Stimulated activated CD8-positive, alpha-beta memory T cell treated with anti-CD3 and anti-CD28 coated beads, Interleukin-4, amount 100 ng/mL, for 1 hour (primary cell): ENCODE measurements at places on chromosomes 7 and 10.

- DNase-seq = no peak
Measured at GRCh38 chr7:108330227-108330626, 126.0 kb downstream of the NRCAM start.

DNA sequence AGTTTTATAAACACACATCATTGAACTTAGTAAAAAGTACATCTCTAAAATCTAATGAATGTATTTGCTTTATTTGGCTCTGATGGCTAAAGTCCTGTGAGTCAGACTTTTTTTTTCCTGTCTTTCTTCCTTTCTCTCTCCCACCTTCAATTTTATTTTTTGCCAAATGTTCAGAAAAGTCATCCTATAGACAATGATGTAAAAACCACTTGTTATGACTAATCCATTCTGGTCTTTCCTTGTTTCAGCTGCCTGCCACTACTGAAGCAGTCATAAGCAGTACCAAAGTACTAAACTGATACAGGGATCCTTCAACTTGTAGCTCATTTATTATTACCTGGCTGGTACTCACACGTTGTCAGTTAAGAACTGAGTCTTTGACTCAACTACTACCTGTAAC, 23.9 kb downstream of the HECTD2 start:
- DNase-seq = no peak

DNA sequence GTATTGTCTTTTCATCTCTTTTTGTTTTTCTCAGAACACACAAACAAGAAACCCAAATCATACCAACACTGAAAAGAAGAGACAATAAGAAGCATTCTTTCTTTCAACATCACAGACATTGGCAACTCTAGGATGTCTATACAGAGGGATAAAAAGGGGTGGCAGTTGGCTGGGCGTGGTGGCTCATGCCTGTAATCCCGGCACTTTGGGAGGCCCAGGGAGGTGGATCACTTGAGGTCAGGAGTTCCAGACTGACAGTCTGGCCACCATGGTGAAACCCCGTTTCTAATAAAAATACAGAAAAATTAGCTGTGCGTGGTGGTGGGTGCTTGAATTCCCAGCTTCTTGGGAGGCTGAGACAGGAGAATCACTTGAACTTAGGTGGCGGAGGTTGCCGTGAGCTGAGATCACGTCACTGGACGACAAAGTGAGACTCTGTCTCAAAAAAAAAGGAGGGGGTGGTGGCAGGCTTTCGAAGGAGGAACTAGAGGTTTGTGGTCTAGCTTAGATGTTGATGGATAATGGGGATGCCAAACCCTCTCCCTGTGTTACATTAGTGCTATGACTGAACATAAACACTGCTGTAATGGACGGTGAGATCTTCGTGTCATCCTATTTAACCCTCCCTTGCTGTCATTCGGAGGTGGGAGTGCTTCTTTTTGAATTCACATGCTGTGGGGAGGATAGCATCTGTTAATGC, 9.4 kb downstream of the CNNM2 start:
- DNase-seq = no peak

DNA sequence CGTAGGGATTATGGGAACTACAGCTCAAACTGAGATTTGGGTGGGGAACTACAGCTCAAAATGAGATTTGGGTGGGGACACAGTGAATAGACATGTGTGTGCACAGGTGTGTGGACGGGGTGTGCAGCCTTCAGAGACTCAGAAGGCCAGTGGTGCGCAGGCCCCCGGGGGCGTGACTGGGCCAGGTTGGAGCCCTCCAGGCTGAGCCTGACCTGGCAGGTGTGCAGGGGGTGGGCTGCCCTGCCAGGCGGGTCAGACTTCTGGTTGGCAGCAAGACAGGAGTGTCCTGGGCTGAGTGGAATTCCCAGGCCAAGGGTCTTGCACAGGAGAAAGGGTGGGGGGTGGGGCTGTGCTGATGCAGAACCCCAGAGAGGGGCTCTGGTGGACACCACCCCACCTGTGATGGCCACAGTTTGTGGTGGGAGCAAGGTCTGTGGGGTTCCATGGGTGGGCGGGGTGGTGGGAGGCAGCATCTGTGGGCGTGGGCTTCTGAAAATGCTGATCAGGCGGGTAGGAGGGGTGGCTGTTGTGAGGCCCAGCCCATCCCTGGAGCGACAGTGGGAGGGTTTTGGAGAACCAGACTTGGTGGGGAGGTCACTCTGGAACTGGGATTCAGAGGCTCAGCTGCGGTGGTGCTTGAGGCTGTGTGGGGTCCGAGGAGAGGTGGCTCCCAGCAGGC, 29.3 kb upstream of the PSMG3 start:
- no peak for DNase-seq

DNA sequence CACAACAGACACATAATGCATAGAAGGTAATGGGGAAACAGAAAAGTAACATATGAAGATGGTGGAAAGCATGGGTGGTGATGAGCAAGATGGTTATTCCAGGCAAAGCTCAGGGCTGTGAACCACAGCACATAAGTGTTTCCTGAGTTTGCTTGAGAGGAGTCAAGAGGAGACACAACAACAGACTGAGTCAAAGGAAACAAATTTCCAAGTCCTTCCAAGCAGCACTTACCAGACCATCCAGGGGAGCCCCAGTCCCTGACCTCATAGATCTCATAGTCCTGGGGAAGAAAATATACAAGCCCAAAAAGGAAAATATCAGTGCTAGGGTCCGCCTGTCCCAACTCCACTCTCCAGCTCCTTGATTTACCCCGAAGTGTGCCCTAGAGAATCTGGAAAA, 216.6 kb upstream of the FZD1 start:
- no peak for DNase-seq

- no peak for DNase-seq
Measured at GRCh38 chr10:33749790-33750189, 415.3 kb upstream of the NRP1 start.

GRCh38 chr10:17220652-17221100, 7.4 kb upstream of the VIM start:
- DNase-seq = no peak

DNA sequence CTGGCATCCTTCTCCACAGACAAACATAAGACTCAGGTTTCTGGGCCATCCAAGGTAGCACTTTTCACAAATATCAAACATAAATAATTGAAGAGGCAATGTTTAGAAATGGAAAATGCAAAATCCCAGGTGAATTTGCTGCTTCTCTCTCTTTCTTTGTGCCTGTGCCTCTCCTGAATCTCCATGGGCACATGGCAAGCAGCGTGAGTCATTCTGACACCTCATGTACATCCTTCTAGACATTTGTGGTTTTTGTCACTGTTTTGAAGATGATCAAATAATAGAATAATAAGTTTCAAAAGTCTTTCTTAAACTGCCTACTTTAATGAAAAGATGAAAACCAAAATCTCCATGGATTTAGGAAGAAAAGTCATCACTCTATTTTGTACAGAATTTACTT, 60.3 kb upstream of the RAB11FIP2 start:
- no peak for DNase-seq

- DNase-seq = no peak
Measured at GRCh38 chr10:8617792-8618191, 563.3 kb downstream of the GATA3 start.

DNA sequence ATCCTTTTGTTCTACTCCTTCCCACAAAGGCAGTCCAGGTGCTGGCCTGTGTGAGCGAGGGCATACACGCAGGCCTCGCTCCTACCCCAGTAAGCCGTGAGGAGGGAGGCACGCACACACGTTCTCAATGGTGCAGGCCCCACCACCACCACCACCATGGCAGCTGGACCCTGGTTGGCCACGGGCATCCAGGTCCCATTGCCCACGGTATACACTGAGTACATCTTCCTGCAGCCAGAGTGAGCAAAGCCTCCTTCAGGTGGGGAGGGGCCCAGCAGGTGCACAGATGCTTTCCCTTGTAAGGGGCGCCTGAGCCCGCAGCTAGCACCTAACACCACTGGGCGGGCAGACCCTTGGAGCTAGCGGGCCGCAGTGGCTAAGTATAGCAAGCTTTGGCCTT, 373.3 kb upstream of the MKI67 start:
- DNase-seq = no peak

DNA sequence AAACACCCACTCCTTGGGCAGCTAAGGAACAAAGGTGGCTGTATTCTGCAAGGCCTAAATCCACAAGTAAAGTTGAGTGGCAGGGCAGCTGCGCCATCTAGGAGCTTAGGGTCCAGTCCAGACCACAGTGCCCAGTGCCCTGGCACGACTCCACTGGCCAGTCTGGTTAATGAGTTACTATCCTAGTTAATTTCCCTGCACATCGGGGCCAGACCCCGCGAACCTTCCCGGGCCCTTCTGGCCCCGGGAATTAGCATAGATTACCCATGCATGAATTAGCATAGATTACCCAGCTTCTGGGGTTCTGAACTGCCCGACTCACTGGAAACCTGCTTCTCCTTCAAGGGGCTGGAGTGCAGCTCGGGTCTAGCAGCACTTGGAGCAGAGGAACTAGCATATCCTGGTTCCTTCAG, 3.2 kb upstream of the EMX2 start:
- no peak for DNase-seq

DNA sequence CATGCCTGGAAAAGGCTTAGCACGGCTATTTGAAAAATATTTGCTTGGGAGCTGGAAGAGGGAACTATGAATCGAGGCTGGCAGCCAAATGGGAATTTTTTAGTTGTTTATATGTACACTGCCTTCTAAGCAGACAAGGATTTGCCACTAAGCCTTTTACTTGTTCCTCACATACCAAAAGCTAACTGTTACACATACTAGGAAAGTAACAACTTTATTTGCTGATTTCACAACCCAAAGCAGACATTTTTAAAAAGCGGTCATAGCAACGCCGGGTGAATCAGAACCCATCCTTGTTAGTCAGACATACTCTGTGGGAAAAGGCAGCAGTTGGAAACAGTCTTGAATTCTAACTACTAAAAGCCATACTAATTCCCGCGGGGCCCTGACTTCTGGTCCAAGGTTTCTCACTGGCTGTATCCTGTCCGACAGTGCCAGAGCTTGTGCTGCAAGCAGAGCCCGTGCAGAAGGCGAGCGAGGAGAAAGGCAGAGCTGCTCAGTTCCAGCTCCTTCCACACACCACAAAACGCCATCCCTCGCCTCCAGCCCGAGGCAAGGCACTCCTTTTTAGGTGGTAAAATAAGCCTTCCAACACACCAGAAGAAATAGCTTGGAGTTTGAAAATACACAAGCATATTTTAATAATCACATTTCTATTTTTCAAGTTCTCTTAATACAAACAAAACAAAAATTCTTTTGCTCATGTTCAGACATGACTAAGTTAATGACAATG, 89.2 kb downstream of the RNF216 start:
- no peak for DNase-seq

DNA sequence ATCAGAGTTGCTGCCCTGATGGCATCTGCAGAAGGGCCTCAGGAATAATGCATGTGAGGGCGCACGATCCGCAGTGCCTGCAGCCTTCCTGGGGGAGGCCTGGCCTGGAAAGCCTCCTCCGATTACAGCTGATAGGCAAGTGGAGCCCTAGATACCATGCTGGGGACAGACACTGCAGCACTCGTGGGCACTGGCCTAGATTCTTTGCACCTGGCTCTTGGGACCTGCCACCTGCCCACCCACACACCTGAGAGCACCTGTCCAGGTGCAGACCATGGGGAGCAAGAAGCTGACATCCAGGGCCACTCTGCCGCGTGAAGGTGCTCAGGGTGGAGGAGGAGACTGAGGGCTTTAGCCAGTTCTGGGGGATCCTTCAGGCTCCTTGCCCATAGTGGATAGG, 14.8 kb downstream of the YKT6 start:
- no peak for DNase-seq

- DNase-seq = no peak
Measured at GRCh38 chr10:106511917-106512316, 652.6 kb downstream of the SORCS1 start.

GRCh38 chr10:20608503-20608902, 288.6 kb downstream of the NEBL start:
- DNase-seq = no peak

DNA sequence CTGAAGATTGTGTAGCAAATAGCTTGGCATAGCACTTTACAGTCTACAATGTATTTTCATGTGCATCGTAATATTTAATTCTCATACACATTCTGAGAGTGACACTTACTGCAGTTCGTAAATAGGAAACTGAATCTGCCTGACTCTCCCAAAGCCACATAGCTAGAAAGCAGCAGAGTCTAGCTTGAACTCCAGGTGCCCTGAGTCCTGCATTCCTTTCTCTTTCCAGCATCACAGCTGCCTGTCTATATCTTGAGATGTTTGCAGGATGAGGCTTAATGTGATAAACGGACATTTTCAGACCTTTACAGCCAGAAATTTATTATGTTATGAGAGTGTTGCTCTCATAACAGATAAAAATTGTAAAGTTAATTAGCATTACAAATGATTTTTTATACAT, 132.9 kb upstream of the PLXDC2 start:
- DNase-seq = no peak

DNA sequence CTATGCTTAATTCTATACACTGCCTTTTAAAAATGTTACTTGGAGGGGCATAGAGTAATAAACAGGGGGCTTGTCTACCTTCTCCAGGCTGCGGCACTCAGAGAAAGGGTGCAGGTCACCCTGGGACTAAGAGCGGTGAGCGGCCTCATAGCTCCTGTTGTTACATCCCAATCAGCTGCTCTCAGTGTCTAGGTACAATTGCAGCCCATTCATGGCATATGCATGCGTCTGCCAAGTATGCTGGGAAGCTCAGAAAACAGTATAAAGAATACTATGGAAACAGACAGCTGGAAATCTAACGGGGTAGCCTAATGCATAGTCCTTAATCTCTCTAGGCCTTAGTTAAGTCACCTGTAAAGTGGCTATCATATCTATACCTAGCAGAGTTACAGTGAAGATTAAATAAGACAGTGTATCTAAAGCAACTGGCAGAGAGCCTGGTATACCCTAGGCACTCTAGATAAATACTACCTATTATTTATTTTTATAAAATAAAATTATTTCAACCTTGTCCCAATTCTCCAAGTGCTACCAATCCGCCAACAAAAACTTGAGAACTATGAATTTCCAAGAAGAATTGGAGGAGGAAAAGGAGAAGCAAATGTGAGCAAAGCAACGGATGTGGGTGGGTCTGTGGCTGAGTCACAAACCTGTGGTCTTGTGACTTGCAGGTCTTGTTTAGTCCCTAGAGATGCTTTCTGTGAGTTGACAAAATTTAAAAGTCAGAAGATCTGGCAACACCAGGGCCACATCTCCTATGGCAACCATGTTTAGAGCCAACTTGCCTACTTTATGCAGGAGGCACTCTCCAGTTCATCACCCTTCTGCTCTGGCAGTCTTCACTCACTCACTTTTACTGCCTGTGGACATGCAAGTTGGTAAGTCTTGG, 183.0 kb downstream of the RAPGEF5 start:
- no peak for DNase-seq

DNA sequence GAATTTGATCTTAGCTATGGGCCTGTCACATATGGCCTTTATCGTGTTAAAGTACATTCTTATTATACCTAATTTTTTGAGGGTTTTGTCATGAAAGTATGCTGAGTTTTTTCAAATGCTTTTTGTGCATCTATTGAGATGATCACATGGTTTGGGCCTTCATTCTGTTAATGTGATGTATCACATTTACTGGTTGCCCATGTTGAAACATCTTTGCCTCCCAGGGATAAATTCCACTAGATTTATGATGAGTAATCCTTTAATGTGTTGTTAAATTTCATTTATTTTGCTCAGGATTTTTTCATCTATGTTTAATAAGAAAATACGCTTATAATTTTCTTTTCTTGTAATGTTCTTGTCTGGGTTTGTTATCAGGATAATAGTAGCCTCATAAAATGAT, 442.0 kb downstream of the MDFIC start:
- DNase-seq = no peak

GRCh38 chr10:52477305-52477704, 163.2 kb downstream of the DKK1 start:
- DNase-seq = no peak
